ENCODE measurements at places on chromosomes 12 and 14.

DNA sequence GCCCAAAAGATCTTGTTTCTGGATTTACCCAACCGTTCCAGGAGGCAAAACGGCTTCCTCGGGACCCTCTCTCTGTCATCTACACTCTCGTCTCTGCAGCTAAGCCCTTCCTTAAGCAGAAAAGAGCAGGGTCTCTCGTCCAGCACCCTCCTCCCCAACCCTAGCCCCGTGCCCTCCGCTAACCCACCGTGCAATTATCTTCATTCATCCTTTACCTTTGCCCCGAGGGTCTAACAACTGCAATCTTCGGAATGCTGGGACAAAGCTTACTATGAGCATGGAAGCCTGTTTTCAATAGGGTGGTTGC lies 276 bp upstream of the BMAL2 start:
- DNase-seq = no peak

- no peak for DNase-seq
Measured at GRCh38 chr14:36939265-36939664, 233.1 kb downstream of the SLC25A21 start.

- DNase-seq = no peak
Measured at GRCh38 chr14:44847526-44848309, 114.0 kb downstream of the KLHL28 start.

- no peak for DNase-seq
Measured at GRCh38 chr12:110039085-110039807, 9.1 kb downstream of the C12orf76 start.

DNA sequence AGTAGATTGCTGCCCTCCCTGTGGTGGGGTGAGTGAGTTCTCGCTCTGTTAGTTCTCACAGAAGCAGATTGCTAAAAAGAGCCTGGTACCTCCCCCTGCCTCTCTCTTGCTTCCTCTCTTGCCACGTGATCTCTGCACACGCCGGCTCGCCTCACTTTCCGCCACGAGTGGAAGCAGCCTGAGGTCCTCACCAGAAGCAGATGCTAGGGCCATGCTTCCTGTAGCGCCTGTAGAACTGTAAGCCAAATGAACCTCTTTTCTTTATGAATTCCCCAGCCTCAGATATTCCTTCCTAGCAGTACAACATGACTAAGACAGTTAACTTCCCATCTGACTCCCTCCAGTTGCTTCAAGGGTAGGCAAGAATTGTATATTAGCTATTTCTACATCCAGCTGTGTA lies 76.2 kb downstream of the ETV6 start:
- no peak for DNase-seq

DNA sequence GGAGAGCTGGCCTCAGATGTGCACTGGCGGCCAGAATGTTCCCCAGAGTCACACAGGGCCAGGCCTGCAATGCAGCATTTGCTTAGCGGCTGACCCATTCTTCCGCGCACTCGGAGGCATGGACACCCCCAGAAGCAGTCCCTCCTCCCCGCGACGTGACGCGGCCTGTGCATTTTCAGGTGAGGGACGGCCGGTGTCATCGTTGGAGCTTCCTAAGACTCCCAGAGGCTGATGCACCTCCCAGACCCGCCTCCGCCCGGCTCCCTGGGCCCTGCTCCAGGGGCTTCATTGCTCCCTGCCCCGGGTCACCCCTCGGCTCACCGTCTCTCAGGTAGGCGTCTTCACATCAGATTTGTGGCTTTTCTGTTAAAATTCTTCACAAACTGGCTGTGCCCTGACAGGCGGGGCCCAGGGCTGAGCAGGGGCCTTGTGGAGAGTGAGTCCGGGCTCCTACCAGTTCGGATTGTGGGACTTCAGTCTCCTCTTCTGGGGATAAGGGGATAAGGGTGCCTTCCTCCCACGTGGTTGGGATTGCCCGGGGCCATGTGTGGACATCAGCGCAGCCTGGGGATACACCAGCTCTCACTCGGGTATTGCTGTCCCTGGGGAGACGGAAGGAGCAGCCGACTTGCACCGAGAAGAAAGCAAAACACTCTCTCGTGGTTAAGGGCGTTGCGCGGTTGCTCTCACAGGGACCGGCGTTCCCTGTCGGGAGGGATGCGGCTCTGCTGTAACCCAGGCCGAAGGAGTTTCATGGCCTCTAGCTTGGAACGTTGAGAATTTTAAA lies 249.1 kb downstream of the ADGRD1 start:
- DNase-seq = no peak

DNA sequence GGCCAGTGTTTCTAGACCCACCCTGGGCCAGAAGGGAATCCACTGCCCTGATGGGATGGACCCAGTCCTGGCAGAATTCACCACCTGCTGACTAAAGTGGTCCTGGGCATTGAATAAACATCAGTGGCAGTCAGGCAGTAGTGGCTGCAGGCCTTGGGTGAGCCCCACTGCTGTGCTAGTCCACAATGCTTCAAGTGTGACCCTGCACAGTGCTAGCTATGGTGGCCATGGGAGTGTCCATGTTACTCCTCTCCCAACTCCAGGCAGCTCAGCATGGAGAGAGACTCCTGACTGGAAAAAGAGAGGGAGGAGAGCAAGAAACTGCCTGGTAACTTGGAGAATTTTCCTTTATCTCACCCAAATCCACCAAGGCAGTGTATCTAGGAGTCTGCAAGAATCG lies 17.5 kb upstream of the CSRP2 start:
- no peak for DNase-seq

Data from iPS DF 19.7 (cell line).